ENCODE measurements at places on chromosomes 11 and 22.

DNA sequence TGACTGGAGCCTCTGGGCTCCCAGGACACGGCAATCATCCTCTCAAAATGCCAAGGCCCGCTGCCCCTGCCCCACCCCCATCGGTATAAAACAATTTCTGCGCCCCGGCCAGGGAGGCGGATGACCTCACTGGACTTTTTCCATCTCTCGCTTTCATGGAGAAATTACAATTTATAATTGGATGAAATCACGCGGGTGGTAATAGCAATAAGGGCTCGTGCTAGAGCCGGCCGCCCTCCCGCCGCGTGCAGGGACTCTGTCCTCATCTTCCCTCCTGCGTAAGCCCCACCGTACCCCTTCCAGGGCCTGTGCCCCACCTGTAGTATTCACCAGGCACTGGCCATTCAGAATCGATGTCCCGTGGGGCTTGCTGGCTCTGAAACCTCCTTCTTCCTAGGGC is 64.5 kb downstream of the MACROD1 start:
- no peak for DNase-seq

DNA sequence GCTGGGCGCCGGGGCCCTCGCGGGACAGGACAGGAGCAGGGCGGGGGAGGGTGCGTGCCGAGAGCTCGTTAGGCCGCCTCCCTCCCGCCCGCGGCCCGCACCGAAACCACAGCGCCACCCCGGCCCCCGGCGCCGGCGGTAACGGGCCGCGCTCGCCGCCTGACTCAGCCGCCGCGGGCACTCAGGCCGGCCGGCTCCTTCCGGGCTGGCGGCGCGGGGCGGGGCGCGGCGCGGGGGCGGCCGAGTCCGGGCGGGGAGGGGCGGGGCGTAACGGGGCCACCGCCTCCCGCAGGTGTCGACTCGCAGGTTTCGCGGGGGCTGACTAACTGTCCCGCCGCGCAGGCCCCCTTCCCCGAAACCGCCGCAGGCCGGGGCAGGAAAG is at the start of gene AP5B1:
TSS of gene AP5B1 (minus strand) at position 207 of the 382 bp plus-strand sequence. CDS start 385 bp downstream, outside the sequence.
- DNase-seq = peak; percentile 73

- DNase-seq = no peak
Observed at GRCh38 chr11:114685097-114685496, 6.8 kb downstream of the NXPE2 start.

- no peak for DNase-seq
Observed at GRCh38 chr11:6745465-6746015, 26.2 kb downstream of the OR2AG2 start.

DNA sequence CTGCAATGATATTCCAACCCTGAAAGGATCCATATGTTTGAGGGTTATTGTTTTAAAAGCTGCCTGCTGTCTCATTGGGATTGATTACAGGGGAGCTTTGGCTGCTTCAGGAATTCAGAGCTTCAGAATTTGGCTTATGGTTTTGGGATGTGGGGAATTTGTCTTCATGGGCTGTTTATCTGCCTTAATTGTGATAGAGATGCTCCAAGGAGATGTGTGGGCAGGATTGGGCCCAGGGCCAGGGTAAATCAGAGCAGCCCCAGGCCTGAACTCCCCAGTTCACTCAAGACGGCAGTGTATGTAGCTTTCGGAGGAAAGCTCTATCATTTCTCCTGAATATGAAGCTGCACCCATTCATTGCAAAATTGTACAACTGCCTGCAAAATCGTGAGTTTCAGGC is 88.5 kb downstream of the ALX4 start:
- no peak for DNase-seq

DNA sequence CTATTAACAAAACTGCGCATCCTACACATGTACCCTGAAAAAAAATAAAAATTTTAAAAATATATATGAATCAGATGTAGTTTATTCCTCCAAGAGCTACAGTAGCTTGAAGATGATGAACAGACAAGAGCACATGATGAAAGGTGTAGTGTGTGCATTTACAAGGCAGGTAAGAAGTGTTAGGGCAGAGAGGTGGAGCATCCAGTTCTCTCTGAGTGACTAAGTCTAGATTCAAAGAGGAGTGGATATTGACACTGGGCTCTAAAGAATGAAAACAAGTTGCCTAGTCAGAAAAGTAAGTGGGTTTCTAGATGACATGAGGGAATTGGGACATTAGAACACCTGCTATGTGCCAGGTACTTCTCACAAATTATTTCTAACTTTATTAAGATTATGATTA is 76.0 kb upstream of the CARD18 start:
- DNase-seq = no peak

GRCh38 chr11:103529181-103529684 is 420.0 kb downstream of the DYNC2H1 start:
- no peak for DNase-seq

GRCh38 chr22:31360029-31360428 is 13.9 kb upstream of the PATZ1 start:
- no peak for DNase-seq
